GM12864 (cell line): ENCODE measurements at places on chromosomes 6 and 20.

GRCh38 chr20:37640600-37641561 lies 52.9 kb upstream of the CTNNBL1 start:
- DNase-seq, result no peak

DNA sequence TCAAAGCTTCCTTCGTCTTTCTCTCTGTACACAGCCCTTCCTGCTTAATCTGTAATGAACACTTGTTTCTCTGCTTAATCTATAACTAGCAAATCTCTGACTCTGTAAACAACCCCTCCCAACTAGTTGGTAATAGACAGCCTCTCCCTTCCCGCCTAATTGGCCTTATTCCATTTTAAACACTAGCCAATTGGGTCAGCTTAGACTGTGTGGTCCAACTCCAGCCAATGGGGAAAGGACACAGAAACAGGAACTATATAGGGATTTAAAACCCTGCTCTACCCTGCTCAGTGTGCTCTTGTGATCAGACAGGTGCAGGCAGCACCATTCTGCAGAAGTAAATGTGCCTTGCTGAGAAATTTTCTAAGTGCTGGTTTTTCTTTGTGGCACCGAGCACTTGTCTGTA lies 18.5 kb downstream of the CHD6 start:
- DNase-seq, result no peak

DNA sequence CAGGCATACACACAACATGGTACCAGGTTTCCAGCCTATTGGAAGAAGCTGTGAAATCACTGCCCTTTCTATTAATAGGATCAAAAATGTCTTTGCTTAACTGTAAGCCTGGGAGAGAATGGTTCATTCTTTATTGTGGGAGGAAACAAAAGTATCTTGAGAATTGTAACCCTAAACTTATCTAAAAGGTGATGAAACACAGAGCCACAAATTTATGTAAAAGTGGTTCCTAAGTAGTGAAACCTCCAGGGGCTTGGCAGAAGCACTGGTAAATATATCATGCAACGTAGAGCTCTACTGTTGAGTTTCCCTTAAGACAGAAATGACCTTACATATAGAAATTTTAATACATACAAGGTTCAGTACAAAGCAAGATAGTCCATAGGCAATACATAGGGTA lies 17.2 kb upstream of the NOX3 start:
- no peak for DNase-seq

GRCh38 chr20:1906361-1907051 lies 11.3 kb downstream of the SIRPA start:
- DNase-seq, result no peak

GRCh38 chr6:166456395-166457156 lies 73.8 kb upstream of the MPC1 start:
- DNase-seq, result no peak

DNA sequence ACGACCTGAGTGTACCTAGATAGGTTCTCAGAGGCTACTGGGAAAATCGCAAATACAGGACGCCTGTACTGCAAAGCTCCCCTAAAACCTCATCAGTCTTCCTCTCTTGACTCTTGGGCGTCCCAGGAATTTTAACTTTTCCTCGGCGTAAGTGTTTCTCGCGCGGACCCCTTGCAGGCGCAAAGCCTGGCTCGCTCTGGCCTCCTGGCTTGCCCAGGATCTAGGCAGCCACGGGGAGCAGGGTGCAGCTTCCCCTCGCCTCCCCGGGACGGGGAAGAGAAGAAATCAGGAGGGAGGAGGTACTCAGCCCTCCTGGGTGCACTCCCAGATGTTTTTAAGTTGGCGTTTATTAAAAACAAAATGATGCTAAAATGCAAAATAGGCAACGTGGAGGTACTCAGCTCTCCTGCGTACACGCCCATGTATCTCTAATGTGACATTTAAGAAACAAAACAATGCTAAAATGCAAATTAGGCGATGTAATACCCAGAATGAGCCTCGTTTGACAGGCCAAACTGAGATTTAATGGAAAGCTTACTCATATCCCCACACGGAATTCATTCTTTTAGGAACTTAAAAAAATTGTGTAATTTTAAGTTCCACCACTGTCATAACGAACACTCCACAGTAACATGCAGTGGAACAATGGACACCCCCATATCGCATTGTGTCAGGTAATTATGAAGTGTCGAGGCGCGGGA lies 1.6 kb upstream of the SOBP start:
- no peak for DNase-seq

GRCh38 chr6:135227758-135228157 lies 46.6 kb downstream of the MYB start:
- DNase-seq, result no peak

GRCh38 chr6:43506171-43506570 lies 4.0 kb downstream of the LRRC73 start:
- DNase-seq, result no peak

- no peak for DNase-seq
Observed at GRCh38 chr6:116431964-116432595, 29.1 kb upstream of the CALHM6 start.

- peak; percentile 66 for DNase-seq
Observed at GRCh38 chr6:155181498-155181897, 82.3 kb upstream of the CLDN20 start.

DNA sequence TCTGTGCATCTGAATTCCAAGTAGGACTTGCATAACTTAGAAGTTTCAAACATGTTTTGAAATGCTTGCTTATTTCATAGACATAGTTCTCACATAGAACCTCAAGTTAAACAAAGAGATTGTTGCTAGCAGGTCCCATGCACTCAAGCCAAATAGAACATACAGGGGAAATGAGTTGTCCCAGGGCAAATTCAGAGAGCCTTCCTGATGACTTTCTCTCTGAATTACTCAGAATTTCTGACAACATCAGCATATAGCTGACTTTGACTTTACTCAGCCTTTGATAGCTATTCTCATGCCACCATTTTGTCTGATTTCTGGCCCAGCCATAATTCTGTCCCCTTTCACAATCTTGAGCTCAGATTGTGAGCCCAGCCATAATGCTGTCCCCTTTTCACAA lies 333.2 kb upstream of the PLCB4 start:
- DNase-seq, result no peak

GRCh38 chr6:92495242-92495641 lies 924.1 kb downstream of the EPHA7 start:
- DNase-seq, result no peak

- DNase-seq, result no peak
Observed at GRCh38 chr6:117469356-117469755, 13.1 kb upstream of the DCBLD1 start.

DNA sequence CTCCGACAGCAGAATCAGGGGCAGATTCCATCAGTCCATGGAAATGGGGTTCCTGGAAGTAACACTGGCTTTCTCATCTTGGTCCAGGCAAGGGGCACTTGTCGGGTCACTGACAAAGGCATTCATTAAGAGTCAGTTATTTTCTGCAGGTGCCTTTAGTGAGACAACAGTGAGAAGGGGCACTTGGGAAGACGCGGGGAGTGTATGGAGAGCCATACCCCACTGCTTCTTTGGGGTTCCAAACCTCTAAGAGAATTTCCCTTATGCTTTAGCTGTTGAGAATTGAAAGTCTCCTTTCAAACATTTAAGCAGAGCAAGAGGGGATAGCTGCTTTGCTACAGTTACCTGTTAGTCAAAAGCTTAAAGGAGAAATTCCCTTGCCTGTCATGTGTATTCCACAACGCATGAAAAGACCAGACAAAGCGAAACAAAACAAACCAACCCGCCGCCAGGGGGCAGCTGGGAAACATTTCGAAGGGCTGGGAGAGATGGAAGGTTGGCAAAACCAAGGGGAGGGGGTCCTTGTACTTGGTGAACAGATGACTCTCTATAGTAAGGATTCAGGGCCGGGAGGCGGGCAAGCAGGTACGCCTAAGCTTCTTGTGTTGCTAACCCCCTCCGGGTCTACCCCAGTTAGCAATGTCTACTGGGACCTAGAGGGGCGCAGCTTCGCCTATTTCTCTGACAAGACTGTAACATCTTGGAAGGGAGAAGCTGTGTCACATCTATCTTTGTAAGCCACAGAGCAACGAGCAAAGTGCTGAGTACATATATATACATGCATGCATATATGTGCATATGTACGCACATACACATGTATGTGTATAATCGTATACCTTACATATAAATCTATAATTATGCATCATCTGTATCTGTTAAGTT lies 474.9 kb upstream of the AGPAT4 start:
- DNase-seq, result no peak

DNA sequence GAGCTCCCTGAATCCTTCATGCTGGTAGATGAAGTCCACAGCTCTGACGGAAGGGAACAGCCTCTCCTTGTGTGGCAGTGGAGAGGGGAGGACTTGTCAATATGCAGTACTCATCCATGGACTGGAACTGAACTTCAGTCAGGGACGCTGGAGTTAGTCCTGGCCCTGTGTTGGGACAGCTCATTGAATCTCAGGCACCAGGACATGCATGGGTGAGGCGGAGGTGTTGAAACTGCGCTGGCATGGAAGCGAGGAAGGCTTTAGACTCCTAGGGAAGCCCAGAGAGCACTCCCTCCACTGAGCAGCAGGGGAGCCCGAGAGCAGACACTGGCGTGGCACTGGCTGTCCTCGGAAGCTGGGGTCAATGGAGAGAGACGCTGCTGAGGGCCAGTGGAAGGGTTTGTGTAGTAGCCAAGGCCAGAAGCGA lies 161.3 kb upstream of the GGTLC1 start:
- DNase-seq, result no peak

DNA sequence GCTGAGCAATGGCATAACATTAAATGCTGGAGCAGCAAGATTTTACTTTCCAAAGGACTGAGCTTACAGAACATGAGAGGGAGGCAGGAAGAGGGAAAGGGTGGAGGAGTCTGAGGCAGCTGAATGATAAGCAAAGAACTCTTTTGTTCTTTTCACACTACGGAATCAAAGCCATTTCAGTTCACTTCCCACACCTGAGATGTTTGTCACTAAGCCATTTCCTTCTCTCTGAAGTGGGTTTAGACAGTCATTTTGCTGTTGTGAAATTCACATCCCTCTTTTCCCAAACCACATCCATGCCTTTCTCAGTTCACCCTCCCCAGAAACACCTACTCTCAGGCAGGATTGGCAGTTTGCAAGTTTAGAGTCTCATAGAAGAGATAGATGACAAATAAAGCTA lies 267.9 kb downstream of the ADGRG6 start:
- DNase-seq, result no peak

GRCh38 chr6:72290620-72291019 lies 331.2 kb upstream of the KCNQ5 start:
- no peak for DNase-seq

DNA sequence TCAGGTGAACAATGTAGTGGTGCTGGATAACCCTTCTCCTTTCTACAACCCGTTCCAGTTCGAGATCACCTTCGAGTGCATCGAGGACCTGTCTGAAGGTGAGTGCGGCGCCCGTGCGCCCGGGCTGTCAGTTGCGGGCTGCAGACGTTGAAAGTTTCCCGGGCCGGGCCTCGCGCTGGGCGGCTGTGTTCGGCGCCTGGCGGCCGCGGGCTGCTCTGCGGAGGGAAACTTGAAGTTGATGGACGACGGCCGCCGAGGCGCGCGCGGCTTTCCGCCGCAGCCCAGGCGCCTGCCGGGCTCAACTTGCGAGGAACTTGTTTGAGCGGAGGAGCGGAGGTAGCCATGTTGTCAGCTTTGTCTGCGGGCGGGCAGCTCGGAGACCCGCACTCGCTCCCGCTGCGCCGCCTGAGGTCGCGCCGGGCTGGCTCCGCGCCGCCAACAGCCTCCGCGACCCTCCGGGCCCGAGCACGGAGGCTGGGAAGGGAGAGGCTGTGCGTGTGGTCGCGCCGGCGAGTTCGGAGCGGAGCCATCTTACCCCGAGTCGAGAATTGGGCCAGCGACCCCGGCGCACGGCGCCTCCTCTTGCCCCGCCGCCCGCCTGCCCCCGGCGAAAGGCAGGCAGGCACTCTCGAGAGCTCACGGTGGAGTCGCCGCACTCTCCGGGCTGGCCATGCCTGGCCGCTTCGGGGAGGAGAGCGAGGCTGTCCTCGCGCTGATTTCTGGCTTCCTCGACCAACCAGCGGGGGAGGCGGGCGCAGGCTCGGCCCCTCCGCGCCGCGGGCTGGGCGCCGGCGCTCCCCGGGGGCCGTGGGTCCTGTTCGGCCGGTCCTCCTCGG lies 691 bp downstream of the ASF1A start:
- no peak for DNase-seq

GRCh38 chr6:82080767-82081166 lies 166.8 kb downstream of the IBTK start:
- DNase-seq, result no peak

GRCh38 chr6:149922642-149923326 lies at the start of gene RAET1G:
TSS of gene RAET1G (minus strand) at chr6:149923121. CDS start at chr6:149923010, 111 bp downstream.
- peak; percentile 16 for DNase-seq

DNA sequence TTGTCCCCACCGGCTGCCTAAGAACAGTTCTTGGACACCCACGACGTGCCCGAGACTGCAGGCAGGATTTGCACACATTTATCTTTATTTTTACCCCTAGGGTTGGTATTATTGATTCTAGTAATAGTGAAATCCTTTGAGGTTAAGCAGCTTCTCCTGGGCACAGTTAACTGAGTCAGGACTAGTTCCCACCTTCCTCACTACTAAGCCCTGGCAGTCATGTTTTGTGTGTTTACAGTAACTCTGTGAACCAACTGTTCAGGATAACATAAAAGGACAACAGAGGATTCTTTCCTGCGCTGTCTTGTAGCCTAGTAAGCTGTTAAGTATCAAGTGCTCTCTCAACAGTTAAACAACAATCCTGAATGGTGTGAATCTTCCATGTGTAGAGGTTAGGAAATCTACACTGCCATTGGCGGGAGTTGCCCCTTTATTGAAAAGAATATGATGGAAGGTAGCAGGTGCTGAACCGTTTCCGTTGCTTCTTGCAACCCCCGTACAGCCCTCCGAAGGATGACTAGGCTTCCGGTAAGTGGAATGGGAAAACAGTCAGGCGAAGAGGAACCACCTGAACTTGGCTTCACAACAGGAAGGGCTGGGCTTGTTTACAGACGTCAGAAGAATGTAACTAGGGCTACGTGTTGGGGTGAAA lies 979 bp upstream of the SOD2 start:
- DNase-seq, result no peak

DNA sequence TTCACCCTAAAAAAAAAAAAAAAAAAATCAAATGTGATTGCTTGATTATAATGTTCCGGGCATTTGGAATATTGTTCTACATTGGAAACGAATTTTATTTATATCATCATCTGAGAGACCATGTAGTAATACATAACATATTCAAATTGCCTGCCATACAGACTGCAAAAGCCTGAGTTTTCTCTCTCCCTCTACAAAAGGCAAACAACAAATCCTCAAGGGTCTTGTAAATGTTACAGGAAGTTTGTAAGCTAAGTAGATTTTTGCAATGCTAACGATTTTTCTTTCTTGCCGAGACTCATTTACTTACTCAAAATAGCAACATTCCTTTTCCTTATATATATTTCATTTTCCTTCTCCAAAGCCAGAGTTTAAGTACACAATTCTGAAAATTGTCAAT lies 49.0 kb upstream of the HTR1E start:
- no peak for DNase-seq

- no peak for DNase-seq
Observed at GRCh38 chr6:112502351-112503090, 155.4 kb downstream of the RFPL4B start.

GRCh38 chr6:116034327-116034726 lies 26.4 kb downstream of the FRK start:
- no peak for DNase-seq

- no peak for DNase-seq
Observed at GRCh38 chr6:148367411-148368024, 24.9 kb downstream of the SASH1 start.

GRCh38 chr20:36777167-36777566 lies 3.6 kb upstream of the DSN1 start:
- DNase-seq, result no peak
